ENCODE measurements at places on chromosomes 1 and 21.

- DNase-seq, result no peak
These were observed 78.7 kb downstream of the PAPPA2 start for GRCh38 chr1:176541663-176542062.

GRCh38 chr1:162697140-162697895 lies 65.1 kb downstream of the DDR2 start:
- no peak for DNase-seq

- DNase-seq, result no peak
These were observed 50.1 kb downstream of the AK4 start for GRCh38 chr1:65198096-65198495.

DNA sequence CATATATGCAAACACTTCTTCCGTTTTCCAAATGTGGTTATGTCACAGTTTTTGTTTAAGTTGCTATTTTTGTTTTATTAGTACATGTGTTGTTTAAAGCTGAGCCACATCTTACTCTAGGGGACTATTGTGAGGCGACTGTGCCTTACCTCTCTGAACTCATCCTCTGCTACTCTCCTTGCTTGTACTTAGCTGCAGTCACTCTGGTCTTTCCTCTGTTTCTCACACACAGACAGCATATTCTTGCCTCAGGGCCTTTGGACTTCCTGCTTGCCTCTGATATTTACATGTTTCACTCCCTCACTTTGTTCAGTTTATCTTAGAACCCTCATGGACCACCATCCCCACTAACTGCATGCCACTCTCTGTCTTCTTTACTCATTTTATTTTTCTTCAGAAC lies 101.1 kb downstream of the MACF1 start:
- DNase-seq, result no peak

- DNase-seq, result no peak
These were observed 476 bp downstream of the AXDND1 start for GRCh38 chr1:179366093-179366800.

GRCh38 chr1:36208978-36209703 lies 15.1 kb upstream of the THRAP3 start:
- no peak for DNase-seq

- no peak for DNase-seq
These were observed 32.9 kb upstream of the ATP2B4 start for GRCh38 chr1:203593723-203594122.

GRCh38 chr1:152013664-152014237 lies 20.1 kb upstream of the S100A10 start:
- DNase-seq, result peak; percentile 34

DNA sequence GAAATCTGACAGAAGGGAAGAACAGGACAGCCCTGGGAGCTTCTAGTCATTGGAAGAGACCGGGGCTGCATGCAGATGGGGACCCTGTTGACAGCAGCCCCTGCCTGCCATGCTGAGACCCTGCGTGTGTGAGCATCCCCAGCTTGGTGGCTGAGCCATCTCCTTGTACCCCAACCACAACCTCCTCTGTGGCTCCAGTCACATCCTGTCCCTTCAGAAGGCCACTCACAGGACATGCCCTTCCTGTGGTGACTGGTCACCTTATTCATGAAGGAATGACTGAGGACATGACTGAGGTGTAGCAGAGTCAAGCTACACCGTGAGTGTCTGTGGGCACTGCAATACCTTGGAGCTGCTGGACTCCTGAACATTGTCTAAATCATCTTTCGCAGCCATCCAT lies 141.8 kb upstream of the ERRFI1 start:
- DNase-seq, result no peak

- no peak for DNase-seq
These were observed 9.4 kb upstream of the CTBS start for GRCh38 chr1:84583648-84584047.

DNA sequence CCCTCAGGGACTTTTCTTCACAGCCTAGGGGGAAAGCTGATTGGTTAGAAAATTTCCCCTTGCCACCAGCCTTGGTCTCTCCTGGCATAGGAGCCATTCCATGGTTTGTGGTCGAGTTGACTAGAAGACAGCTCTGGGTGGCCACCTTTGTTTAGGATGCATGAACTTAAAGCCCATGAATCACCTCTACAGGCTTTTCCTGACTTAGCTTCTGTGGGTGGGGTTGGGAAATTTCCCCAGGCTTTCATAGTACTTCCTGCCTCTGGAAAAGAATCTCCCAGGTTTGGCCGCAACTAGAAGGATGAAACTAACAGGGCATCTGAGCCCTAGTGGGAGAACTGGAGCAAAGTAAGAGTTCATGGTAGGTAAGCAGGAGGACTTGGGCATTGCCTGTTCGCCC lies 72.6 kb downstream of the SNRPE start:
- no peak for DNase-seq

- no peak for DNase-seq
These were observed 1.1 kb downstream of the TOR1AIP1 start for GRCh38 chr1:179883040-179883744.

GRCh38 chr1:96427616-96428015 lies 294.0 kb upstream of the PTBP2 start:
- DNase-seq, result no peak

- DNase-seq, result no peak
These were observed 149.3 kb downstream of the AK5 start for GRCh38 chr1:77430966-77431690.

- no peak for DNase-seq
These were observed 16.6 kb upstream of the CACYBP start for GRCh38 chr1:174982971-174983689.

DNA sequence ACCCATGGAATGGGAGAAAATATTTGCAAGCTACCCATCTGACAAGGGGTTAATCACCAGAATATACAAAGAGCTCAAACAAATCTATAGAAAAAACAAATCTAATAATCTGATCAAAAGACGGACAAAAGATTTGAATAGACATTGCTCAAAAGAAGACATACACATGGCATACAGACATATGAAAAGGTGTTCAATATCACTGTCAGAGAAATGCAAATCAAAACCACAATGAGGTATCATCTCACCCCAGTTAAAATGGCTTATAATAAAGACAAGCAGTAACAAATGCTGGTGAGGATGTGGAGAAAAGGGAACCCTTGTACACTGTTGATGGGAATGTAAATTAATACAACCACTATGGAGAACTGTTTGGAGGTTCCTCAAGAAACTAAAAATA lies 600.9 kb downstream of the SMYD3 start:
- DNase-seq, result no peak

DNA sequence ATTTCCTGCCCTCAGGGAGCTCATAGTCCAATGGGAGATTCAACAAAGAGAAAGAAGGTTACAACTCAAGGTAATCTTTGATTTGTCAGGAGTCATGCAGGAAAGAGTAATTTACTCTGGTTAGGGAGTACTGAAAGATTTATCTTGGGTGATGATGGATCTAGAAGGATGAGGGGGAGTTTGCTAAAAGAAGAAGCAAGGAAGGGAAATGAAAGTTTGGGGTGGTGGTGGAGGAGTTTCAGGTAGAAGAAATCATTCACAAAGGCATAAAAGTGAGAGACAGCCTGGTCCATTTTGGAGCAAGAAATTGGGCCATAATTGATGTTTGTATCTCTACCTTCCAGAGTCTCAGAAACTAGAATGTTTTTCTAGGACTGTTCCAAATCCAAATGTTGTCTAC lies 116.7 kb downstream of the ROR1 start:
- DNase-seq, result no peak

GRCh38 chr1:154386643-154387352 lies 18.3 kb upstream of the IL6R start:
- no peak for DNase-seq

DNA sequence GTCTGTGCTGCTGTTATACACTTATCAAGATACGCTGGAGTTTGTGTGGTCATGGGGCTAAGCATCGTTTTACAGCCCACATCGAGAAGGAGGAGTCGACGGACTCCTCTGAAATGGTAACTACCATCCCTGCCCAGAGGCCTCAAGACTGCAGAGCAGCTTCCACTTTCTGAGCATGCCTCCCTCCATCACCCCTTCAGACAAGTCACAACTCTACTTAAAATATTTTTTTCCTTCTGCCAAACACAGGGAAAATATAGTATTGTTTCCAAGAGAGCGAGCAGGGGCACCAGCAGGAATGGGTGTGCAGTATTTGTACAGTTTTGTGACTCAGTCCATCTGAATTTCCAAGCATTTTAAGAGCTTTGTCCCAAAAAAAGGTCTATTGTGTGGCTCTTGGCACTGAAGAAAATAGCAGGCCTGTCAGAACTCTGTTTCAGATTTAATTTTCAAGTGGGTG lies 14.1 kb downstream of the EVA1C start:
- no peak for DNase-seq

- DNase-seq, result no peak
These were observed 82.3 kb downstream of the PGM1 start for GRCh38 chr1:63675420-63675931.
